Stimulated activated CD4-positive, alpha-beta T cell treated with anti-CD3 and anti-CD28 coated beads, Interleukin-4, amount 100 ng/mL, for 24 hours (primary cell): ENCODE measurements at places on chromosomes 6 and 20.
A peak's percentile ranks its signal among the peaks of the same experiment; 100 is the strongest.

- no peak for DNase-seq
Observed at GRCh38 chr6:82013561-82014530, 233.7 kb downstream of the IBTK start.

DNA sequence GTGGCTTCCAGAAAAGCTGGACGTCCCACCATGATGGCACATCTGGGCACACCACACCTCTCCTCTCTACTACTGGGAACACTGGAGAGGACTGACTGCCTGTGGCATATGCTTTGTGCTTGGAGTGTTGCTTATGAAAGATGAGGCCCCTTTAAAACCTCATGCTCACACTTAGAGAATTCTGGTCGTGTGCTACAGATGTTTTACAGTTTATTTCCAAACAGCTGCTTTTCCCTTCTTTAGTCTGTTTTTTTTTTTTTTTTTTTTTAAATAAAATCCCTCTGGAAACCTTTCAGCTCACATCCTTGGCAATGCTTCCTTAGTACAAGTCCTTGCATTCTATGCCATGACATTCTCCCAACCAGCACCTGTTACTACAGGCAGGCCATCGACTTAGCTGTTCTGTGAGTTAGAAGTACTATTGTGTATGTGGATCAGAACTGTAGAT is 60.3 kb downstream of the BMP6 start:
- DNase-seq, result no peak

DNA sequence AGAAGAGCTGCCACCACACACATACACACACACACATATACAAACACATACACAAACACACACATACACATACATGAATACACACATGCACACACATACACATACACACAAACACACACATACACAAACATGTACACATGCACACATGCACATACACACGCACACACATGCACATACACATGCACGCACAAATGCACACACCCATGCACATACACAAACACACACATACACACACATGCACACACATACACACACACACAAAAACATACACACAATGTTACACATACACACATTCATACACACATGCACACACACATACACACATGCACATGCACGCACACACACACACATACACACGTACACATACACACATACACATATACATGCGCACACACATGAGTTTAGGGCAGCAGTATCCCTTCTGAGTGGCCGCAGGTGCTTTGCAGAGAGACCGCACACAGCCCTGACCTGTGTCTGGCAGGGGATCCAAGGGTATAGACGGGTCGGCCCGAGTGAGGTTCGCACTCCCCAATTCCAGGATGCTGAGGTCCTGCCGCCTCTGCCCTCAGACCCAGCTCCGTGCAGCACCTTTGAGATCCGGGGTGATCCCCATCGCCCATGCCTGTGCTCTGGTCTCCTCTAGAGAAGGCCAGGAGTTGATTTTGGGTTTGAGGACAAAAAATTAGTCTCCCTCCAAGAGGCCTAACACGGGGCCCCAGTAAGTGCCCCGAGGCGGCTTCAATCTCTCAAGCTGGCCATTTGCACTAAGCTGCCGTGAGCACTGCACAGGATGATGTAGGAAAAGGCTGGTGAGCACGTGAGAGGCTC is 56.8 kb downstream of the TMEM242 start:
- no peak for DNase-seq

GRCh38 chr6:167501831-167502385 is 177.0 kb downstream of the TTLL2 start:
- DNase-seq, result no peak

DNA sequence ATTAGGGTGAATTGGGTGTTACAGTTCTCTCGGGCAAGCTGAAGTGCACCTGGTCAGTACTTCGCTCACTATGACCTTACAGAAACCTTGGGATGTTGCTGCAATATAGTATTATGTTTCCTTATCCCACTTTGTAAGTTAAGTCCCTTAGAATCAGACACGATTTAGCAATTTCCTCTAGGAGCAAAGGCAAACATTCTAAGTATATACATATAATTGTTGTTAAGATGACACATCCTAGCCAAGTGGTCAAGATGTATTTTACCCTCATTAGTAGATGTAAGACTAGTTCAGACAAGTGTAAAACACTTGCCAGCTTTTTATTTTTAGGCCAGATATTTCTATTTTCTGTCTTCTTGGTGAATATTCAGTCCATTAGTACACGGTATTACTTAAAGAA is 31.1 kb upstream of the RGS17 start:
- DNase-seq, result no peak

DNA sequence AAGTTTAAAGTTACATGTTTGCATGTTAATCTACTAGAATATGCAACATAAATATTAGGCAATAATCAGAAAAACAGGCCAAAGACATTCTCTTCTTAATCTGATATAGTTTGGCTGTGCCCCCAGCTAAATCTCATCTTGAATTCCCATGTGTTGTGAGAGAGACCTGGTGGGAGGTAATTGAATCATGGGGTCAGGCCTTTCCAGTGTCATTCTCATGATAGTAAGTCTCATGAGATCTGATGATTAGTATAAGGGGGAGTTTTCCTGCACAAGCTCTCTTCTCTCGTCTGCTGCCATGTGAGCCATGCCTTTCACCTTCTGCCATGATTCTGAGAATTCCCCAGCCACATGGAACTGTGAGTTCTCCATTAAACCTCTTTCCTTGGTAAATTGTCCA is 1241.7 kb upstream of the ADGRB3 start:
- no peak for DNase-seq

DNA sequence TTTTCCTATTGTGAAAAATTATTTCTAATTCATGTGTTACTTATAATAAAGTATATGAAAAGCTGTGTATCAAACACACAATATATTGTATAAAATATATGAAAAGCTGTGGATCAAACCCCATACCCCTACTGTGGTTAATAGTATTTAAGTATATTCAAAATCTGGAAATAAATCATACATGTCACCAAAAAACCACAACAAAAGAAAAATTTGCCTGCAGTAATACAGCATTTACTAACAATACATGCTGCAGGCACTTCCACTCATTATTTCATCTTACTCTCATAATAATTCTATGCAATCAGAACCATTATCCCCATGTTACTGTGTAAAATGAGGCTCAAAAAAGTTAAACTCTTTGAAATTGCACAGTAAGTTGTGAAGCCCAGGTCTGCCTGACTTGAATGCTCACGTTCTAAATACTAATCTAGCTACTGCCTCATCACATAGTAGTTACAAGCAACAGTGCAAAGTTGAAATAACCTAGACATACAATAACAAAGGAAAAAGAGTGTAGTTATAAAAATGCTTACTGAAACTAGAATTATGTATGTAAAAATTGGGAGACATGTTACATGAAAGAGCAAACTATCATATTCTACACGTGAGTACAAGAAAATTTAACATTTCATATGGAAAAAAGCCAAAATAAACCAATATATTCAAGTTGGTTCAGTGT is 61.7 kb downstream of the FAM217A start:
- no peak for DNase-seq

DNA sequence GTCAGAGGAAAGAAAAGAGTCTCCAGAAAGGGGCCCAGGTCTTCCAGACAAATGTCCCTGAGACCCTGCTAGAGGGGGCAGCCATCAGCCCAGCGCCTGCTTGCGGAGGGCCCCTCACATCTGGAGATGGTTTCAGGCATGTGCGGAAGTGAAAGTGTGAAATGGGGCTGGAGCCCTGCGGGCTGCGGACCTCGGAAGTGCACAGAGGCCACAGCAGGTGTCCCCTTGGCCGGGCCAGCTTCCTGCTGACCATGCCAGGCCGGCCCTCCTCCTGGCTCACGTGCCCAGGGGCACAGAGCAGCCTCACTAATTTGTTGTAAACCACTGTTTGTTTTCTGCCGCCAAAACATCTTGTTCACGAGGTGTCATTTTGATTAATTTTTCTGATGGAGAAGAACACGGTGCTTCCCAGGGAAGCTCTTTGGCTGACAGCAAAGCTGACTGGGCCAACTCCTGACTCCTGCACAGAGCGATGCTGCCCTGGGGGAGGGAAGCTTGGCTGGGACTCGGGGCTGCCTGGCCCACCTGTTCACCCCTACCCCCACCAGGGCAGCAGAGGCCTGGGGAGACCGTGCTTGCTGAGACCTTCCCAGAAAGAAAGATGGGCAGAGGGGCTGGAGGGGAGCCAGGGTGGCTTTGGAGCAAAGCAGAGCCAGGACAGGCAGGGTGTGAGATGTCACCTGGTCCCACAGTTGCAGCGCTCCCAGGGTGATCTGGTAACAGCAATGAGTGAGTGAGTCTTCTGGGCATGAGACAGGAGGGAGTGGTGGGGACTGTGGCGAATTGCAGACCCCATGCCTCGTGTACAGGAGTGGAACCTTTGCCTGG is 54.2 kb downstream of the BCAS4 start:
- no peak for DNase-seq

DNA sequence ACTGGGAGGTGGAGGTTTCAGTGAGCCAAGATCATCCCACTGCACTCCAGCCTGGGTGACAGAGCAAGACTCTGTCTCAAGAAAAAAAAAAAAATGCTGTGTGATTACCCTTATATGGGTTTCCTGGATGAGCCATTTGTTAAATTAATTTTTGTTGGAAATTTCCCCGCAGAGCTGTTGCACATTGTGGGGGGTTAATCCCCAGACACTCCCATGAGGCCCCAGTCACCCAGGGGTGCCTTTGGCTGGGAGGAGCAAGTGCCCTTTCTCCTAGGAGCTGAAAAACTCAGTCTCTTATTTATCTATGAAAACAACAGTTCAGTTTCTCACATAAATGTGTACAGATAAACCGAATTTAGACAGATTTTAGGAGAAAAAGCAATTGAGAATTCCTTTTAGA is 4.7 kb upstream of the DEFB132 start:
- DNase-seq, result no peak

GRCh38 chr6:90227673-90228072 is 69.0 kb downstream of the BACH2 start:
- DNase-seq, result no peak

DNA sequence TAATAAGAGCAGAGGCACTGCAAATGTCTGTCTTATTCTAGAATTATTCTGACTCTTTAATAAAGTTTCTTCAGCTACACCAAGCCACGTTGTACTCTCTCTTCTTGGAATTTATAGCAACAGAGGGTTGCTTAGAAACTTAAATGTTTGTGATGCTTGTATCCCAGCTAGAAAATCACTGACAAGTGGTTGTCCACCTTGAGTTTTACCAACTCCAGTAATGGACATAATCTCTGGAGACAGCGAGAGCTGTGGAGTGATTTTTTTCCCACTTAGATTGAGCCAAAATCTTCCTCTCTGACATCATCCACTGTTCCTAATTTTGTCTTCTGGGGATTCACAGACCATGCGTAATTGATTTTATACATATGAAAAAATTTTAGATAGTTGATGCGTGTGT is 8.0 kb downstream of the ECT2L start:
- no peak for DNase-seq

- no peak for DNase-seq
Observed at GRCh38 chr6:99146711-99147110, 199.0 kb upstream of the FBXL4 start.

DNA sequence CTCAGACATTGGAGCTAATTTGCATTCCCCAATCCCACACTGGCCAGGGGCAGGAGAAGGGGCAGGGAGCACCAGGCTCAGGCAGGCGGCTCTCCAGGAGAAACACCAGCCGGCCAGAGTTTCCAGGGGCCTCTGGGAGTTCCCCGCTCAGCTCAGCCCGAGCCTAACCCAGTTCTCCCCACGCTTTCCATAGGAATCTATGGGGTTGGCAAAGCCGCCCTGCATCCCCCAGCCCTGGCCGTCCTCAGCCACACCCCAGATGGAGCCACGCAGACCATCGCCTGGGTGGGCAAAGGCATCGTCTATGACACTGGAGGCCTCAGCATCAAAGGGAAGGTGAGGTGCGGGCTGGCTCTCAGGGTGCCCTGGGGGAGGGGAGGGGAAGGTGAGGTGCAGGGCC is 8.2 kb downstream of the NPEPL1 start:
- DNase-seq, result no peak

DNA sequence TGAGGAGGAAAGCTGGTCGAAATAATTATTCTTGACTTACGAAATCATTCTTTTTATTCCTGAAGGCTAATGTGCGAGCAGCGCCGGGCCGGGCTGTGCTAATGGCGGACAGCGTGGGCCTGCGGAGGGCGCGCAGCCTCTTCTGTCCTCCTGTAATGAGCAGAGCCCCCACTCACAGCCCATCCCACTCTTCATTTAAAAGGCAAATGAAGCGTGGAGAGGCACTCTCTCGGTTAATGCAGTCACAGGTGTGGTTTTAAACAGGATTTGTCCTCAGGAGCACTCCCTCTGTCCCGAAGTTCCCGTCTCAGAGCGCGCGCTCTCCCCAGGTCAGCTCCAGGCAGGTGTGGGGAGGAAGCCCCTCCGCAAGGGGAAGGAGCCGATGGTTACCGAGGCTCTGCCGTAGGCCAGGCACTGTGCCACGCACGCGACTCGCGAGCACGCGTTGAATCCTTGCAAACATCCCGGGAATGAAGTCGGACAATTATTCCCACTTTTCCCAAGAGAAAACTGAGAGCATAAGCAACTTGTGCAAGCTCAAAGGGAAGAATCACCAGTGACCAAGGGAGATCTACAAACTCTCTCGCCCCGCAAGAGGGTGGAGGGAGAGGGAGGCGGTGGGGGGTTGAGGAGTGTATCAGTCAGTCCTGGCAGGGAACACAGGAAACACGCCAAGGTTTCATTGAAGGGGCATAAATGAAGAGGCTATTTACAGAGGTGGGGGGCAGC is 35.5 kb upstream of the ZFAND3 start:
- peak; percentile 27 for DNase-seq

DNA sequence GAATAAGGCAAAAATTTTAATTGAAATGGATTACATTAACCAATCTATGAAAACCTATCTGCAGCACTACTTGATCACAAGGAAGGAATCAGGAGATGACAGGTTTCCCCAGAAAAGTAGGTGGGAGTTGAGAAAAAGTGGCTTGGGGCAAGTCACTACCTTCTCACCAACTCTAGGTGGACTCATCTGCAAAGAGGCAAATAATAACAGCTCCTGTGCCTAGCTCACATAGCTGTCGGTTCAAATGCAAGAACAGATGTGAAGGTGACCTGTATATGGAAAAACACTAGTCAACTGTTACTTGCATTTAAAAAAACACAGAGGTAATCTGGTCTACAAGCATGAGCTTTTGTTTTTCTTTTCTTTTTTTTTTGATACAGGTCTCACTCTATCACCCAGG is 67.2 kb downstream of the POPDC3 start:
- DNase-seq, result no peak

DNA sequence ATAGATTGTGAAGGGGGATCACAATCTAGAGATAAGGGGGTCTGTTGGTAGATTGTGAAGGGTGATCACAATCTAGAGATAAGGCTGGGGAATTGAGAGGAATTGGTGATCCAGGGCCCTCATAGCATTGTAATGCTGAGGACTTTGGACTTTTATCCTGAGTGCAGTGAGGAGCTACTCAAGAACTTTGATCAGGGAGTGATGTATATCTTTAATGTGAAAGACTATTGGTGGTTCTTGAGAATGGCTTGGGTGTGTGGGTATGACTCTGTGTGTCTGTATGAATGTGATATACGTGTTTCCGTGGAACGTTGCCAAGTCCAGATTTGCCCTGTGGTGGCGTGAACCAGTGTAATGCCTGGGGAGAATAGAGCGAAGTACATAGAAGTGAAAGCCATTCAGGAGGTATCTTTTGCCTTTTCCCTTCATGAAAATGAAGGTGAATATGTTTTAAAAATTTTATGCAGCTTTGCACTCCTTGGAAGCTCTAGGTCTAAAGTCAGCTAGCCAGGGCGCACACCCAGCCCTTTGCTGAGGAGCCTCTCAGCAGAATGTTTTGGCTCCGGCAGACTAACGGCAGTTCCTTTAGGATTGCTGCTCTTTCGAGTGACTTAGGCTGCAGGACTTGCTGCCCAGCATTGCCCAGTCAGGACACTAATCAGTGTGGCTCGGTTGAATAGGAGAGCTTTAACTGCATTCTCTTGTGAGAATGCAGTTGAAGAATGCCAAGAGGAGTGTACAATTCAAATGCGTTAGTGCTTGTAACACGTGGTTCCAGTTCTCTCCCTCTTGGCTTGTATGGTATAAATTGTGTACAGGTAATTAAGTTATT is 3.5 kb downstream of the ZFAND3 start:
- DNase-seq, result peak; percentile 52
